ENCODE measurements at places on chromosomes 12 and 14.

- DNase-seq: no peak
These were observed 36.2 kb downstream of the GRIN2B start for GRCh38 chr12:13945236-13945635.

GRCh38 chr14:103533999-103534575, 5.1 kb downstream of the TRMT61A start:
- no peak for DNase-seq

GRCh38 chr14:42563313-42563712, 956.6 kb downstream of the LRFN5 start:
- DNase-seq: no peak

DNA sequence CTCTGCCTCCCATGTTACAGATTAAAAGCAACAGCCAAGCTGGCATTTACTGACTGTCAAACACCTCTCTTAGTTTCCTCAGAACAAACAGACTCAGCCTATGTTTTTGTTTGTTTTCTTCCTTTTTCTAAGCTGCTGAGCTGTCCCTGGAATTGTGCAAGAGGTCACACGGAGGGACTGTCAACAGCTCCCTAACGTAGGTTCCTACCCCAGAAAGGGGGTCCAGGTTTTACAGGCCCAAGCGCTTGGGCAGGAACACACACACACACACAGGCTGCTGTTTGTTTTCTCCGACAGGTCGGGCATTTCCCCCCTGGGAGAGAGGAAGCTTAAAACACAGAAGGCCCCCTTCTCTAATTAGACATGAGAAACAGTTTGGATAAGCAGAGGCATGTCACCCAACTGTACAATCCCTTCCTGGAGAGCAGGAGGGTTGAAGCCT, 739.6 kb upstream of the TBX3 start:
- no peak for DNase-seq

GRCh38 chr12:50085615-50086072, 502 bp downstream of the SMARCD1 start:
- no peak for DNase-seq

DNA sequence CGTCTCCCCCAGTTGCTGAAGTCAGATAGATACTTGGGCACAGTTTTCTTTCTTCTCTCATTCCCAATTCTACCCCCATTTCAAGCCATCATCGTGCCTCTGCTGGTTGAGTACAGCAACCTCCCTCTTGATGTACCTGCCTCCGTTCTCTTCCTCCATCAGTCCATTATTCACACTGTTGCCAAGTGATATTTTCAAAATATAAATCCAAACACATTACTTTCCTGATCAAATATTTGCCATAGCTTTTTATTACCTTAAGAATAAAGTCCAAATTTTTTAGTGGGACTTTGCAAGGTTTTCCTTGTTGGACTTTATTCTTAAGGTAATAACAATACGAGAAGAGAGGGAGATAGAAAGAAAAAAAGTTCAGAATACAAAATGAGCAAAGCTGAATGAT, 18.6 kb upstream of the SSPN start:
- no peak for DNase-seq

DNA sequence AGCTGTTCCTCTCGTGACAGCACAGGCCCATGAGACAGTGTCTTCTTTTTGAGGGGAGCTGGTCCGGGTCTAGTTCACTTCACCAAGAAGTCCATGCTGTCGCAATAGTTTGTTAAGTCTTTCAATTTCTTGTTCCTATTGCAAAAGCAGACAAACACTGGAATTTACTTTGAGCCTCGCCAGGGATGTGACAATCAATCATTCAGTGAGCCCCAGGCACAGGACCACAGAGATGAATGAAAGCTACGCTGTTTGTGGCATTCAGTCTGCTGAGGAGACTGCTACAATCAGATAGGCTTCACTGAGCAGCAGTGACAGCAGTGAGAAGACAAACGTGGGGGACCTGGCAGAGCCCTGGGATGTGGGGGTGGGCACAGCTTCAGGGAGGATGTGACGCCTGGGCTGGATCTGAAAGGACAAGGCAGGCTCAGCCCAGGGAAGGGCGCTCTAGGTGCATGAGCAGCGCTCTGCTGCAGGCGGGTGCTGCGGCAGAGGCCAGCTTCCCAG, 35.5 kb downstream of the TCTN1 start:
- DNase-seq: no peak

DNA sequence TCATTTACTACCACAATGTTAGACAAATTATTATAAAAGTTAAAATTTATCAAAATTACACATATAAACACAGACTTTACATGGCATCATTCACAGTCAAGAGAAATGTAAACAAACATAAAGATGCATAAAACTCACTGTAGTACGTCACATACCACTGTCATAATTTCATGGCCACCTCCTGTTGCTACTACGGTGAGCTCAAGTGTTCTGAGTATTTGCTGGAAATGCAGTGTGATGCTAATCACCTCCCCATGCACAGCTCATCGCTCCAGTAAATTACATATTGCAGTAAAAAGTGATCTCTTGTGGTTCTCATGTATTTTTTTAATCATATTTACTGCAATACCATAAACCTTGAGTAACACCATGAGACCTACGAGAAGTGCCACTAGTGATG, 247.7 kb upstream of the SFSWAP start:
- no peak for DNase-seq

- no peak for DNase-seq
These were observed 18.2 kb downstream of the PNMA1 start for GRCh38 chr14:73695997-73696396.

DNA sequence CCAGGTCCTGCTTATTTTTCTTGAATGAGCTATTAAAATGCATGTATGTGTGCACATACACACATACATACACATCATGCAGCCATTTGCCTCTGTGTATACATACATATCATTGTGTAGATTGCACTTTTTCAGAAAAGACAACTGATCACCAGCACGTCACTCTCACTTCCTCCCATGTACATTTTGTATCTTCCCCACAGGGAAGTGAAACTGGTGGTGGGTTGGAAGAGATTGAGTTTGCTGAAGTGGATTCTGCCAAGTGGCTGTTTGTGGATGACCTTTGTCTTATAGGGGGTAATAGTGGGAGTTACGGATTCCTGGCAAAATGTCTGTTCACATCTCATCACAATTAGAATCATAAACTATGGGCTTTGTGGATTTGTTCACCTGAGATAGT, 448.6 kb downstream of the RAD51B start:
- DNase-seq: no peak

GRCh38 chr14:36281309-36281708, 39.1 kb downstream of the MBIP start:
- DNase-seq: no peak

- DNase-seq: no peak
These were observed 37.3 kb downstream of the LTBP2 start for GRCh38 chr14:74574706-74575105.

GRCh38 chr12:125528281-125528680, 463.0 kb downstream of the AACS start:
- no peak for DNase-seq
